ENCODE measurements at places on chromosomes 2 and 18.

- no peak for DNase-seq
Observed at GRCh38 chr2:219851801-219852481, 224.5 kb downstream of the SLC4A3 start.

DNA sequence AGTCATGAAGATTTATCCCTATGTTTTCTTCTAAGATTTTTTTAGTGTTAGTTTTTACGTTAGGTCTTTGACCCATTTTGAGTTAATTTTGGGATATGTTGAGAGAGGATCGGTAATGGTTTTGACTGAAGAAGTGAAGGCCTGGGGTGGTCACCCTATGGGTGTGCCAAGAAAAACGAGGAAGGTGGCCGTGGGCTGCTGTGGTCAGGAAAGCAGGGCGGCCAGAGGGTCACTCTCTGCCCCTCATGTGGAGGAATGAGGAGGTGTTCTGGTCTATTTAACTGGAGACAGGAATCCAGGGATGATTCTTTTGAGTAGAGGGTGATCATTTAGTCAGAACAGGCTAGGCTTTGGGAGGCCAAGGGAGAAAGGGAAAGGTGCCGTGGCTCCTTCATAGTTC lies 50.7 kb downstream of the MYO7B start:
- no peak for DNase-seq

DNA sequence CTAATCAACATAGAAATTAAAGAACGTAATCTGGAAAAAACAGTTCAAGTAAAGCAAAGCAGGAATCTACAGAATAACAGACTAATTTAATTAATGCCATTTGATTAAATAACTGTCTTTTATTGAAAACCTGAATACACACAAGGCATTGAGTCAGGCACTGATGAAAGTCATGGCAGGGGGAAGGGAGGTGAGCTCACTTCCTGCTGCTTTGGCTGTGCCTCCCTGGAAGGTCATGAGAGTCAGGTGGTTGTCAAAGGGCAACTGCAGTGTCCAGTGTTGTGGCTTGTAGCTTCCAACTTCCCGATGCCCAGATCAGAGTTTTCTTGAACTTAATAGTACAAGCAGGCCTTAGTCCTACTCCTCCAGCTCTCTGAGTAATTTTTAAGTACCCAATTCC lies 180.9 kb downstream of the PID1 start:
- DNase-seq, result no peak

GRCh38 chr2:225615514-225615913 lies 216.0 kb downstream of the NYAP2 start:
- DNase-seq, result no peak

DNA sequence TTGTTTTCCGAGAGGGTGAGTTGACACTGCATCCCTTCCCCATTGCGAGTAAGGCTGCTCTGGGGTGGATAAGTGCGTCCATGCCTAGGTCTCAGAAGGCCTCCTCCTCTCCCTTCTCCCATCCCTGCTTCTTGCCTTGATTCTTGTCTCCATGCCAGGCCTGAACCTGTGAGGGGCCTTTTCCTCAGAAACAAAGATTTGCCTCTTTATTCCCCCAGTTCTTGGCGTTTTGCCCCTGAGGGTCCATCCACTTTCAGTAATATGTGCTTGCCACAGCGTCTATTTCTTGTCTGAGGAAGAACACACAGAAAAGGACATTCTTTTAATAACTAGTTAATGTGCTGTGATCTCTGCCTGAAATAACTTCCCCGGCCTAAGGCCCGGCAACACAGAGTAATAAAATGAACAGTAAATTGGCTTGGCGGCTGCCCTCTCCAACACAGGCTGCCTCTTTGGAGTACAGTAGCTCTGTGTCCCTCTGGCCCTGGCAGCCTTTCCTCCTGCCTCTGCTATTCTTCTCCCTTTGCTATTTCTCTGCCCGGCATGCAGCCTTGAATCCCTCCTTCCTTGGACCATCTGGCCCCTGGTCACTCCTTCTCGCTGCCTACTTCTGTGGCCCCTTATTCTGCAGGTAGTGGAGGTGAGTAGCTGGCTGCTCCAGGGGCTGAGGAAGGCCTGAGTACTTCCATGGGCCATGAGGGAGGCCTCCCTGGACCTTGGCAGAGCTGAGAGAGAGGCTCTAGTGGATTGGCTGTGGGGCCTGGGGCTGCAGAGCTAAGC lies 4.4 kb downstream of the EHD3 start:
- DNase-seq, result no peak

GRCh38 chr18:75898651-75899050 lies 471.1 kb upstream of the SMIM21 start:
- no peak for DNase-seq

DNA sequence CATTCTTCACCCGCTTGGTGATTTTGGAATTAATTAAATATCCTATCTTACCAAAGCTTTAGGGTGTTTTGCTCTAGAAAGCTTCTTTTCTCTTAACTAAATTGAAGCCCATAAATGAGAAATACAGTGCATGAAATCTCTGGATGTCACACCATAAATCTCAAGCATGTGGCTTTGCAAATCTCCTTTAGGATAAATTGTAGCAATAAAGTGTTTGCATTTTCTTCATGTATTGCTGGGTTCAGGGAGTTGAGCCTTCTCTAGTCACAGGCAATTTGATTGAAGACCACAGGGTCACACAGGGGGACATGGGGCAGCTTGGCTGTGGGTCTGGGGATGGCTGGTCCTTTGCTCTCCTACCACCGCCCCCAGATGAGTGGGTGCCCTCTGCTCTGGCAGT lies 364.2 kb downstream of the CLIP4 start:
- no peak for DNase-seq

DNA sequence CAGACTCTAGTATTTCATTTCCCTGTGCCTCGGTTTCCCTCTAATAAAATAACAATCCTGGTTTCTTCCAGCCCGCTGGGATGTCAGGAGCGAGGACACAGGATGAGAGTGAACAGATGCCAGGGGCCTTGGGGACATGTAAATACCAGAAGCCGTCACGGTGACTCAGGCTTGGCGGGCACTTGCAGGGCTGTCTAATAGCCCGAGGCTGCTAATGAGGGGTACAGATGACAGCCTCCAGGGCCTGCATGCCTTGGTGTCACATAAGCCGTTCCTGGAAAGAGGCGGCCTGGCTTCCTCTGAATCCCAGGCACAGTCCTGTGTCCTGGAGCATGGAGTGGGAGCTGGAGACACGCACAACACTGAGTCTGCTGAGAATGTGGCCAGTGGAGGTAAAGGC lies 28.2 kb downstream of the HS1BP3 start:
- no peak for DNase-seq

GRCh38 chr18:78624646-78625279 lies 354.9 kb upstream of the SALL3 start:
- no peak for DNase-seq

- DNase-seq, result no peak
Observed at GRCh38 chr2:112005406-112006075, 49.5 kb upstream of the TMEM87B start.

DNA sequence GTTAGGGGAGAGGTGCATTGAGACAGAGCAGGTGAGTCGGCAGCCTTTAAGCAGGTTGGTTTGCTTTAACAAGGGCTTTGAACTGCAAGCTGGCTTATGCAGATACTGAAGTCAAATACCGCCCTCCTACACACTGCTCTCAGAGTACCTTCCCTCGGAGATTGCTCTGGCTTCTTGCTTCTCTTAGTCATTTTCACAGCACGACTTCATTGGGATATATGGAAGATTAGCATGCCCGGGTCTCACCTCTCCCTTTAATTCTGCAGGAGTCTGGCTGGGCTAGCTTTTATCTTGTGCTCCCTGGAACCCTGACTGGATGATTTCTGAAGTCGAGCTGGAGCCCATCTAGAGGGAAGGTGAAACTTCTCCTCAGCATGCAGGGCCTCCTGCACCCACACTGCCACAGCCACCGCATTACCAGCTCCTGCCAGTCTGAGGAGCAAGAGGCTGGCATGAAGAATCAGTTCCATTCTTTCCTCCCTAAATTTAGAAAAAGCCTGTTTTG lies 395.5 kb upstream of the HNRNPA3 start:
- DNase-seq, result no peak

- DNase-seq, result no peak
Observed at GRCh38 chr2:210180477-210180876, 9.3 kb upstream of the KANSL1L start.
